ENCODE measurements at places on chromosomes 6 and 20. TPM values are rescaled to one million over a fixed set of nuclear protein-coding genes. Genes with fewer than 3 reads are reported as not detected.
A peak's percentile ranks its signal among the peaks of the same experiment; 100 is the strongest.

DNA sequence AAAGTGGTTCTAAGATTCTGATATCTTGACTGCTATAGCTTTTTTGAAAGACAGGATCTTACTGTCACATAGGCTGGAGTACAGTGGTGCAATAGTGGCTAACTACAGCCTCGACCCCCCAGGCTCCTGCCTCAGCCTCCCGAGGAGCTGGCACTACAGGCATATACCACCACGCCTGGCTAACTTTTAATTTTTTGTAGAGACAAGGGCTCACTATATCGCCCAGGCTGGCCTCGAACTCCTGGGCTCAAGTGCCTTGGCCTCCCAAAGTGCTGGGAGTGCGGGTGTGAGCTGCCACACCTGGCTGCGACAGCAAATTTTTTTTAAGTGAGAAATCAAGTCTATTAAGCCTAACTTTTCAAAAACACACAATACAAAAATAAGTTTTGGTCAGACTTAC, 106.6 kb downstream of the NOL4L start:
- H3K27me3 ChIP-seq = no peaks in the 10 kb centered on the region
- peaks cover 50% of the 10 kb centered on the region for H3K4me1 ChIP-seq
- no peak for DNase-seq
- no peaks in the 10 kb centered on the region for H3K36me3 ChIP-seq
- H3K4me3 ChIP-seq = no peak overlapping the region

DNA sequence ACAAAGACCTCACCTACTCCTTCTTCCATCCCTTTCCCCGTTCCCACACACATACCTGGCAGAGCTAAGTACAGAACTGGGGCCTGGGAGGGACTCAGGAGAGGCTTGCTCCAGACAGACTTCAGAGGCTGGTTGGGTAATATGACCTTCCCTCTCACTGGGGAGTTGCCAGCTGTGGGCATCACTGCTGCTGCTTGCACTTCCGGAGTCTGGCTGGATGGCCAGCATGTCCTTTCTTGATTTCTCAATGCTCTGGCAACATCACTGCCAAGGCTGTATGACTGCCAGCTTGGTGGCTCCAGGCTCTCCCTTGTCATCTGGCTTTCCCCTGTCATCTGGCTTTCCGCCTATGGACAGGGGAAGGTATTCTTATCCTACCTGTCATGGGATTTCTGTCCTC, 47.8 kb downstream of the CDH22 start:
- H3K27ac ChIP-seq = no peak overlapping the region
- no peaks in the 10 kb centered on the region for H3K4me1 ChIP-seq
- no peak overlapping the region for H3K4me3 ChIP-seq
- H3K27me3 ChIP-seq = peaks cover 7% of the 10 kb centered on the region
- H3K36me3 ChIP-seq = no peaks in the 10 kb centered on the region
- DNase-seq = no peak

DNA sequence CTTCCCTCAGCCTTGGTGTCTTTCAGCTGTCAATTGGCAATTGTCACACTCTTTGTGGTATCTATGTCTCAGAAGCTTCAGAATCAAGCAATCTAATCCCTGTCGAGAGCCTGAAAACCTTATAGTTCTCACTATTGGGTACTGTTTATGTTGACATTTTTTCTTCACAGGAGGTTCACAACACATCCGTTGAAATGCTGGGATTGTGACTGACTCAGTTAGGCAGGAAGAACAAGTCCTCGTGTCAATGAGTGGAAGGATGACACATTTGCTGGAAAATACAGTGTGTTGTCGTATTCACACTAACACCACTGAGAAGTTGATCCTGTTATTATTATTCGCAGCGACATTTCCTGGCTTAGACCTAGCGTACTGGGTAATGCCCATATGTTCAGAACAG, 163.9 kb upstream of the CITED2 start:
- H3K4me3 ChIP-seq = no peak overlapping the region
- peaks cover 3% of the 10 kb centered on the region for H3K36me3 ChIP-seq
- H3K4me1 ChIP-seq = peaks cover 34% of the 10 kb centered on the region

DNA sequence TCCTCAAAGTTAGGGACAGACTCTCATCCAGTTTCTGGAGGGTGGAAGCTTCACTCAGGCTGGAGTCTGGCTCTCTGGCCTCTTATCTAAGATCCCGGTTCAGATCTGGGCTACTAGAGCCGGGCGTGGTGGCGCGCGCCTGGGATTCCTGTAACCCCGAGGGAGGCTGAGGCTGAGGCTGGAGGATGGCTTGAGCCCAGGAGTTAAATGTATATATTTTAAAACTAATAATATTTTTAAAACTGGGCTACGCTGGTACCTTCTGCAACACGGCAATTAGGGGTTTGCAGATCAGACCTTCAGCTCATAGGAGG, 710 bp upstream of the ZNF343 start:
- peaks cover 17% of the 10 kb centered on the region for H3K4me1 ChIP-seq
- peaks cover 8% of the 10 kb centered on the region for H3K27me3 ChIP-seq
- peaks cover 11% of the 10 kb centered on the region for H3K36me3 ChIP-seq
- peak overlapping the region; percentile 98 for H3K27ac ChIP-seq
- peak overlapping the region; percentile 96 for H3K4me3 ChIP-seq
- no peak for DNase-seq

- H3K27ac ChIP-seq = no peak overlapping the region
- no peak overlapping the region for H3K4me3 ChIP-seq
- no peaks in the 10 kb centered on the region for H3K36me3 ChIP-seq
- H3K4me1 ChIP-seq = peaks cover 40% of the 10 kb centered on the region
- no peaks in the 10 kb centered on the region for H3K27me3 ChIP-seq
Observed at GRCh38 chr6:157994125-157994795, 12.6 kb downstream of the SYNJ2 start.

DNA sequence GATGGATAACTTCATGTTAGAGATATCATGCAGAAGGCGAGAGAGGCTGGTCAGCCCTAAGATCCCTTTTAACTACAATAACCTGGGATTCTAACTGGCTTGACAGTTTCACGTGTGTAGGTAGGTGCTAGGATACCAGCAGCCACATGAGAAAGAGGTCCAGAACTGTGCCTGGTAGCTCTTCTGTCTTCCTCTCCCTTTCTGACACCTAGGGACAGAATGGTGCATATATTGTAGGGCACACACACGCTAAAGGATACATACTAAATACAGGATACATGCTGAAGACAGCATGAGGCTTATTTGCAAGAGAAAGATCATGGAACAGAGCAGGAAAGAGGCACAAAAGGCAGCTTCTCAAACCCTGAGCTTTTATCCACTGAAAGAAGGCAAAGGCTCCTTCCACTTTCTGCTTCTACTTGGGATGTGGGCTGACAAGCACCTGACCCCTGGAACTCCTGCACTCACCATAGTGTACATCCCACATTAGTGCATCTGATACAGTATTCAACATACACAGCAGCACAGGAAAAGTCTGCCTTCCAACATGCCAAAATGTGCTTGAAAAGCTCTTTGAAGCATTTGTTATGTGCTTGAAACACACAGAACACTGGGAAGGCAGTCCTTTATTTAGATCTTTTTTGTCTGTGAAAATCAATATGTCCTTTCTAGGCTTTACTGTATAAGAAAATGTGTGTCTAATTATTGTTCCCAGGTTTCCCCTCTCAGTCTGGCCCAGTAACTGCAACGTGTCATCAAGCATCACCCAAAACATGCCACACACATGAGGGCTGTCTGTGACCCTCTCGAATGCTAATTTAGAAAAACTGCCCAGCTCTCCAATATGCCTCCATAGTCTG, 3.2 kb downstream of the SLC22A23 start:
- H3K4me1 ChIP-seq = peaks cover 12% of the 10 kb centered on the region
- H3K4me3 ChIP-seq = no peak overlapping the region
- no peak for DNase-seq
- no peaks in the 10 kb centered on the region for H3K36me3 ChIP-seq
- H3K27me3 ChIP-seq = peaks cover 19% of the 10 kb centered on the region

DNA sequence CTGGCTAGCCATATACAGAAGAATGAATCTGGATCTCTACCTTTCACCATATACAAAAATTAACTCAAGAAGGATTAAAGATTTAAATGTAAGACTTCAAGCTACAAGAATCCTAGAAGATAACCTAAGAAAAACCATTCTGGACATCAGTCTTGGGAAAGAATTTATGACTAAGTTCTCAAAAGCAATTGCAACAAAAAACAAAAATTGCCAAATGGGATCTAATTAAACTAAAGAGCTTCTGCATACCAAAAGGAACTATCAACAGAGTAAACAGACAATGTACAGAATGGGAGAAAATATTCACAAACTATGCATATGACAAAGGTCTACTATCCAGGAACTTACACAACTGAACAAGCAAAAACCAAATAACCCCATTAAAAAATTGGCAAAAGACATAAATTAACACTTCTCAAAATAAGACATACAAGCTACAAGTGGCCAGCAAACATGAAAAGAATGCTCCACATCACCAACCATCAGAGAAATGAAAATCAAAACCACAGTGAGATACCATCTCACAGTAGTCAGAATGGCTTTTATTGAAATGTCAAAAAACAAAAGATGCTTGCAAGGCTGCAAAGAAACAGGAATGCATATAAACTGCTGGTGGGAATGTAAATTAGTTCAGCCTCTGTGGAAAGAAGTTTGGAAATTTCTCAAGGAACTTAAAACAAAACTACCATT, 66.8 kb upstream of the RSPO3 start:
- no peak overlapping the region for H3K4me3 ChIP-seq
- H3K36me3 ChIP-seq = no peaks in the 10 kb centered on the region
- no peaks in the 10 kb centered on the region for H3K27me3 ChIP-seq
- H3K4me1 ChIP-seq = no peaks in the 10 kb centered on the region

- no peak for DNase-seq
- no peaks in the 10 kb centered on the region for H3K27me3 ChIP-seq
Observed at GRCh38 chr6:98486057-98486456, 348.3 kb upstream of the POU3F2 start.

DNA sequence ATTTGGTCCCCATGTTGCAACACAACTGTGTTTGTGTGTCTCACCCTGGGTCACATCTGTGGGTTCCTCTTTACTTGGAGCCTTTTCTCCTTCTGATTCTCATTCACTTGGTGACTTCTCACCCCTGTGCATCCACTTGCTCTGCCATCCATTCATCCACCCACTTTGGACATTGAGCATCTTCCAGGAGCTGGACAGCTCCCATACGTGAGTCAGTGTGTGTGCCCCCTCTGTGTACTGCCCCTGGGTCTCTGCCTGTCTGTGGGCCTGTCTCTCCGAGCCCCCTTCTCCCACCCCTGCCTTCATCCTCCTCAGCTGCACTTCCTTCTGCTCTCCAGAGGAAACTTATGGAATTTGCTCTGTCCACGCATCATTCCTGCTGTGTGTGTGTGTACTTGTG, 67.8 kb upstream of the NNAT start:
- H3K27me3 ChIP-seq = no peaks in the 10 kb centered on the region
- H3K27ac ChIP-seq = no peak overlapping the region
- no peaks in the 10 kb centered on the region for H3K4me1 ChIP-seq
- DNase-seq = no peak

The HLA-DQB1 gene
- total RNA-seq = 6.9 TPM

The SSTR4 gene
- total RNA-seq = not detected

DNA sequence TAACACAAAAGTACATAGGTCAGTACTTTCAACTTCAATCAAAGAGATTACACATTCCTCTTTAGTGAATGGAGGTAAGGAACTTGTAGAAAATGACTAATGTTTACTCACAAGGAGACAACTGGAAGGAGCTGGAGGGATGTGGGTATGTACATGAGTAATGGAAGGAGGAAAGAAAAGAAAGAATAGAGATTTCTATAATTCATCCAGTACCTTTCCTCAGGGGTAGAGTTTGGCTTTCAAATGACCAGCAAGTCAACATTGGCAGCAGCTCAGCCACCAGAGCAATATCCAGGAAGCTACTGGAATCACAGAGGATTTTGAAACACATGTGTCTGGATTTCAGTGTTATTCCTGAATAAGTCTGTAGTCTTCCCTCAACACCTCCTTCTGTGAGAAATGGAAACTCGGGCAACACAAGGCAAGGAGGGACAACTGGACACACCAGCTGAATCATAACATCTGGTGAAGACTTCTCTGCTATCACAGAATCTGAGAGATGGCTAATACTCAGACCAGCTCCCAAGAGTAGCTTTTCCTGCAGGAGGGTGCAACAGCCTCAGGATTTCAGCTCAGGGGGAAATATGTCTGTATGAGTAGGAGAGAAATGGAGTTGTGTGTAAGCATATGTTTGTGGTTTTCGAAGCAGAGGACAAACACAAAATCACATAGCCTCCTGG, 98.8 kb downstream of the HAO1 start:
- H3K4me1 ChIP-seq = no peaks in the 10 kb centered on the region
- H3K4me3 ChIP-seq = no peak overlapping the region
- DNase-seq = no peak
- H3K36me3 ChIP-seq = no peaks in the 10 kb centered on the region

The DPPA5 gene
- not detected for total RNA-seq

The BPIFB4 gene
- total RNA-seq = not detected

- no peaks in the 10 kb centered on the region for H3K27me3 ChIP-seq
- H3K36me3 ChIP-seq = no peaks in the 10 kb centered on the region
- DNase-seq = no peak
- H3K27ac ChIP-seq = no peak overlapping the region
- H3K4me3 ChIP-seq = no peak overlapping the region
Observed at GRCh38 chr20:36784900-36785299, 11.3 kb upstream of the DSN1 start.

DNA sequence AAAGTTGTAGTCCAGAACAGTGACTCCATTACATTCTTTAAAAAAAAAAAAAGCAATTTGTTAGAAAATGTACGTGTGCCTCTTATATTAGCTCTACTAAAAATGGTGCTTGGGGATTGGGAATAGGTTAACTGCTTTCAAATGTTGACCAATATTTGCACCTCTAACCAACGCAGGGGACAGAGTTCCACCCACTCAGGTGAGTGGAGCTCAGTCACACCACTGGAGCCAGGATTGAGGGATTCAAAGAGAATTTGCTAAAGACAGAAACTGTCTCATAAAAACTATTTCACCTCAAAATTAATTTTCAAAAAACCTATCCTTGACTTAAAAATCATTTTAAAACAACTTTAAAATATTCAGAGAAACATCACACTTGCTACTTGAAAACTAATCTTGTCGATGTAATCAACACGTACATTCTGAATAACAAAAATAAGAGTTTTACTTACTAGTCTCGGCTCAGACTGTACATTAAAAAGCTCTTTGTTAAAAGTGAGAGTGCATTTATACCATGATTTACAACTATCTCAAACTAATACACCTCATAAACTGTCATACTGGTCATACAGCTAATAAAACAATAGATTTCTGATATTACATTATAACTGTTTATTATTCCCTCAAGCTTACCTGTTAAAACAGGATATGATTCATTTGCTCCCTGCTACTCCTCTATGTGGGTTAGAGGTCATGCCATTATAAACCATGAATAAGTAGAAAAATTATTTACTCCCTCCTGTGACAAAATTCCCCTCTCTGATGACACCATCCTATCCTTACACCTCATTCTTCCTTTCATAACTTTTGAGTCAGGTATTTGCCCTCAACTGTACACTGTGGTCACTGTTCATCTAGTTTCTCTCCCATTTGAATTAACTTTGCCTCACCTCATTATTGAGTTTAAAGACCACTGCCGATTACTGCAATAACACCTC, 88.6 kb downstream of the PDE10A start:
- no peaks in the 10 kb centered on the region for H3K36me3 ChIP-seq
- peaks cover 1% of the 10 kb centered on the region for H3K27me3 ChIP-seq
- DNase-seq = no peak
- no peak overlapping the region for H3K27ac ChIP-seq
- H3K4me1 ChIP-seq = no peaks in the 10 kb centered on the region
- H3K4me3 ChIP-seq = no peak overlapping the region

- H3K27ac ChIP-seq = no peak overlapping the region
- DNase-seq = no peak
- no peak overlapping the region for H3K4me3 ChIP-seq
- H3K27me3 ChIP-seq = no peaks in the 10 kb centered on the region
Observed at GRCh38 chr20:14801591-14802325, 464.3 kb upstream of the FLRT3 start.

- peaks cover 52% of the 10 kb centered on the region for H3K36me3 ChIP-seq
- DNase-seq = peak; percentile 35
- no peak overlapping the region for H3K4me3 ChIP-seq
- H3K4me1 ChIP-seq = peaks cover 31% of the 10 kb centered on the region
- H3K27ac ChIP-seq = peak overlapping the region; percentile 71
Observed at GRCh38 chr6:170347091-170347490, 40.5 kb downstream of the FAM120B start.

Data from activated CD8-positive, alpha-beta T cell treated with anti-CD3 and anti-CD28 coated beads for 36 hours (primary cell).